ENCODE measurements at places on chromosomes 11 and 22.

GRCh38 chr11:43944761-43945311 lies 2.4 kb downstream of the C11orf96 start:
- DNase-seq, result peak; percentile 43

GRCh38 chr11:3037040-3037944 lies 19.9 kb downstream of the CARS1 start:
- peak; percentile 72 for DNase-seq

DNA sequence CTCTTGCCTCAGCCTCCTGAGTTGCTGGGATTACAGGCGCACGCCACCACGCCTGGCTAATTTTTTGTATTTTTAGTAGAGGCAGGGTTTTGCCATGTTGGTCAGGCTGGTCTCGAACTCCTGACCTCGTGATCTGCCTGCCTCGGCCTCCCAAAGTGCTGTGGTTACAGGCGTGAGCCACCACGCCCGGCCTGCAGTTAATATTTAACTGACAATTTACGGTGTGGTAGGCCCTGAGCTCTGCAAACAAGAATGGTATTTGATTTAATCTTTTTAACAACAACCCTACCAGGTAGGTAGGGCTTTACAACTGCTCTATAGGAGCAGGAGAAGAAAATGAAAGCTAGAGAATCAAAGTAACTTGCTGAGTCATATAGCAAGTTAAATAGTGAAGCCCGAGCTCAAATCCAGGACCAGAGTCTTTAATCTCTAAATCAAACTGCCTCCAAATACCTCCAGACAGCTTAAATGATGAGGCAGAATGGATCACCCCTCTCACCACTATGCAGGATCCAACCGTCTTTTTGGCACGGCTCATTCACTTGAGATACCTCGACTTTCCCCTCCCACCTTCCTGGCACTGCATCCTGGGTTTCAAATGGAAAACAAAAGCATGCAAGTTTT lies 9.4 kb downstream of the UEVLD start:
- no peak for DNase-seq

GRCh38 chr11:124768914-124769313 lies 6.8 kb upstream of the ESAM start:
- no peak for DNase-seq

- peak; percentile 72 for DNase-seq
Measured at GRCh38 chr11:65593518-65594414, 1.8 kb downstream of the KCNK7 start.

Measured in SK-N-DZ (cell line).